T-helper 17 cell (primary cell): ENCODE measurements at places on chromosomes 7 and 10.

DNA sequence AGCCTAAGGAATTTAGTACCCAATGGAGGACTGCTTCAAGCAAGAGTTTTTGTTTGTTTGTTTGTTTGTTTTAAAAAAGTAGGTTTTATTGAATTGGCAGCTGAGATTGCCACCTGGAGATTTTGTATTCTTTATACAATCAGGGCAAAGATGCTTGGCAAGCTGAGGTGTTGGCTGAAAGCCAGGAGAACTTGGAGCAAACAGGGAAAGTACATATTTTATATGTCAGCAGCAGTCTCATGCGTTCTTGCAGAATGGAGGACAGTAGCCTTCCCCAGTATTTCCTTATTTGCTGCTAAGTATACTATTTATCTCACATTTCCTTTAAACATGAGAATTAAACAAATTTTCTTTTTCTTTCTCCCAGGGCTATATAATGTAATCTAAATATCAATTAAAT, 22.6 kb upstream of the ICA1 start:
- DNase-seq = no peak

DNA sequence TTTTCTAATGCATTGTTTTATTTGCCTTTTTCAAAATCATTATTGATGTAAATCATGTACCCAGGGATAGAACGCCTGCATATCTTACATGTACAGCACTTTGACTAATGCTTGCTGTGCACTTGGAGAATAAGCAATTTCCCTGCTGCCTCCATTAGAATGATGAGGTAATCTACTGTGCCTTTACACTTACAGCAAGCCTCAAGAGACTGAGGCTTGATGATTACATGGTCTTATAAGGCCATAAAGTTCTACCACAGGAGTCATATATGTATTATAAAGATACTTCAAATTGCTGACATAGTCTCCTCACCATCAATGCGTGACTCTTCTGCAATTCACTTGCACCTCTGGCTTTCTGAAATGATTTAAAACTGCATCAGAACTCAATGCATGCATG, 328.6 kb upstream of the HGF start:
- no peak for DNase-seq

GRCh38 chr10:26334932-26335573, 103.1 kb upstream of the APBB1IP start:
- peak; percentile 30 for DNase-seq

DNA sequence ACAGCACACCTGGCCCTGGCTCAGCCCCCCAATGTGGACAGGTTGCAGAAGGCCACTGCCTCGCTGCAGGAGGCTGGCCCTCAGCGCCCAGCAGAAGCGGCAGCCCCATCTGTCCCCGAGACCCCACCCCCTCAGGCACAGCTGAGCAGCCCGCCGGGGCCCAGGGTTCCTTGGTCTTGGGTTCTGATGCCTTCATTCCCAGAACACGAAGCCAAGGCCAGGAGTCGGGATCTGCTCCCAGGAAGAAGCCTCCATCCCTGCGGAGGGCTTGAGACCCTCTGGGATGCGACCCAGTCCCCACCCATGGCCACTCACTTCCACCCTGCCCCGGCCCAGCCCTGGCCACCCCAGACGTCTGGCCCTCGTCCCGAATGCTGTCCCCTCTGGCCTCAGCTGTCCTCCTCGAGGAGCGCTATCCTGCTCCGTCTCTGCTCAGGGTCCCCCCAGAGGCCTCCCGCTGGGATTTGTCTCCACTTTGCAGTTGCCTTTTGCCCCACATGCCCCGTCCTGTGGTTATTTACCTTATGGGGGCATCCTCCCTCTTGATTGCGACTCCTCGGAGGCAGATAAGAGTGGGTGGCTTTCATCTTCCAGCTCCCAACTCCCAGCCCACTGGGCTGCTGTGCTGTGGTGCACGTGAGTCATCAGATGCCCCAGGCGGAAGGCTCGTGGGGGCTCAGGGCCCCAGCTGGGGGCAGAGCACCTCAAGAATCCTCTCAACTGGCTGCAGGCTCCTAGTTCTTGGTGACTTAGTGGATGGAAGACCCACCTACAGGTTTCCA, 97.5 kb downstream of the MKI67 start:
- DNase-seq = no peak

GRCh38 chr10:507355-507699, 182.1 kb downstream of the DIP2C start:
- DNase-seq = no peak

DNA sequence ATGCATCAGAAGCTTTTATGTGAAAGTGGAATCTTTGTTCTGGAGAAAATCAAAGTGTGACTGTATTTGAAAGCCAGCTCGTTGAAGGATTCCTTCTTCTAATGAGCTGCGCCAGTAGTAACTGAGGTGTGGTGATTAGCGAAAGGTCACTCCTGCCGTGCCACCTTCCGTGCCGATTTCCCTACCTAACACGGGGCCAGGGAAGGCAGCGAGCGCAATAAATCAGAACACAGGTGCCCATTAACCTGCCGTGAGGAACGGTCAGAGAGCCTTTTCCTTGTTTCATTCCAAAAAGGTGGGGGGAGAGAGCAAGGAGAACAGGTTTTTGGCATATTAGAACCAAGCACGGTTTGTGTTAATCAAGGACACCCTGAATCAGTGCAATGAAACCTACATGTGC, 258.0 kb downstream of the CELF2 start:
- DNase-seq = no peak

- DNase-seq = no peak
Observed at GRCh38 chr7:104878577-104878976, 135.4 kb upstream of the KMT2E start.

DNA sequence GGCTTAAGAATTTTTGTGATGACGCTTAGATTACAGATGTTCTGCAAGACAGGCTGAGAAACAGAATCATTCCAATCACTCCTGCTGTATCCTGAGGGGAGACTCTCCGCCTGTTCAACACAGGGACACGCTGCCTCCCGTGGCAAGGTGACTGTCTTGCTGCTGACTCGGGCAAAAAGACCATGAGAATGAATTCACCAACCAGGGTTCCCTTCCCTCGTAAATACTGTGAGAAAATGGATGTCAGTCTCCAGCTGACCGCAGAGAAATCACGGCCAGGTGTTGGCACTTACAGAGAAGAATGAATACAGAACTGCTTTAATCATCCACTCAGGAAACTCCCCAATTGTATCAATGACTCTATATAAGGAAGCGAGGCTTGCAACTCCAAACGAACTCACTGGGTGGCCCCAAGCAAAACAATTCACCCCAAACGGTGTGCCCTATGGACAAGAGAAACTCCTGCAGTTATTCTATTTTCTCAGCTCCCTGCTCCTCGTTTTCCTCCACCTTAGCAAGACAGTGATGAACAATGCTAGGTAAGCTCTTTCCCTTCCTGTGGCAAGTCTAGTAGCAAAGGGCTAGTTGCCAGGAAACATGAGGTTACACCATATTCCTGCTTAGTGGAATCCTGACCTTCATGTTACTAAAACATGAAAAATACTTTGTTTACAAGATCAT, 22.8 kb downstream of the GNA12 start:
- DNase-seq = no peak

DNA sequence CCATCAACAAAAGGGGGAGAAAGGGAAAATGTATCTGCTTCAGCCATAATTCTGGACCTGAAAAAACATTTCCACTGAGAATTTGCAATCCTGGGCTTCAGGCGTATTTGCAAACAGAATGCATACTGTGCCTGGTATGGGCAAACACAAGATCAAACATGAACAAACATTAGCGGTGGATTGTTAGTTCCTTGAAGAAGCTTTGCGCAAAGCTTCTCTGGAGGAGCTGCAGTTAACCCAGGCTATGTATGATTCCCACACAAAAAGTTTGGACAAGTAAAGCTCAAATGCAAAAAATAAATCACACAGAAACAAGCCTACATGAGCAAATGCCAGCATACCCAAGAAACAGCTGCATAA, 20.4 kb upstream of the HILPDA start:
- no peak for DNase-seq

- no peak for DNase-seq
Observed at GRCh38 chr10:92240289-92241157, 50.4 kb downstream of the CPEB3 start.

- DNase-seq = no peak
Observed at GRCh38 chr10:75726522-75727483, 295.4 kb downstream of the LRMDA start.

DNA sequence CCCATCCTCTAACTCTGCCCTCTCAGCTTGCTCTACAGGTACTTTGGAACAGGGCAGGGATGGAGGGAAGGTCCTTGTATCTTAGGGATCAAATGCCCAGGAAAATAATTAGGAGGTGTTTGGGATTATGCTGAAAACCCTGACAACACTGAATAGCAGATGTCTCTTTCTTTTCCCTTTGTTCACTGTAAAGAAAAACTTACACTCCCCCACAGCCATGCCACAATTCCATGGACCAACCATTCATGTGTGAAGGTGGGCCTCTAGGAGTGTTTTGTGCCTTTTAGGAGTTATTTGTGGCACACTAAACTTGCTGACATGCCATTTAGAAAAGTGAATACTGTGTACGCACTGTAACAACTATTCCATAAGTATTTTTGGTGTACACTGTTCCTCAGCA, 108.1 kb downstream of the SNX10 start:
- DNase-seq = no peak

GRCh38 chr7:66967029-66967428, 28.4 kb downstream of the SBDS start:
- DNase-seq = no peak

DNA sequence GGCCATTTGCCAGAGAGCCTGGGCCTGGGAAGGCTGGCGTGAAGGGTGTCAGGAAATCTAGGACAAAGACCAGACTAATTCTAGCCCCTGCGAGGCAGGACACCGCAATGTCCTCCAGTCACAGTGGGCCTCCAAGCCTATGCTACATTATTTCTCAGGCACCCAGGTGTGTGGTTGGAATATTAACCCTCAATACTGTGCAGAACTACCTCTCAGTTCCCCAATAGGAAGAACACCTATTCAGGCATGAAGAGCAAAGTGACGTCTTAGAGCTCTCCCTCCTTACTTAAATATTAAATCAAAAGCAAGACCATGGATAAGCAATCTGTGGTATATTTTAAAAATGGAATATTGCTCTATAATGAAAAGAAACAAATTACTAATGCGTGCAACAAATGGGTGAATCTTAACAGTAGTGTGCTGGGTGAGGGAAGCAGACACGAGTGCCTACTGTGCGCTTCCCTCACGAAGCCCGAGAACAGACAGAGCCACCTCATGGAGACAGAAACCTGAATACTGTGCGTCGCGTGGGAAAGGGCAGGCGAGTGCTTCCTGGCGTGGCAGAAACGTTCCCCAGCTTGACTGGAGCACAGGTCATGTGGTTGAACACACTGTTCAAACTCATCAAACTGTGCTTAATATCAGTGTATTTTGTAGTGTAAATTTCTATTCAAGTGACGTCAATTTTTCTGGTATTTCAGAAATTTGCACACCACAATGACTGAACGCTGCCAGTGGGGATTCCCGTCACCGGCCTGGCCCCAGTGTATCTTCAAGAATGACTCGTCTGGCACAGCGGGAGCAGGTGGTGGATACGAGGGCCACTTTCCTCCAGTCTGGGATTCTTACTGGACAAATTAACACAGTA, 15.5 kb upstream of the PTPRN2 start:
- DNase-seq = no peak

- no peak for DNase-seq
Observed at GRCh38 chr10:91565226-91565625, 67.6 kb downstream of the PPP1R3C start.

DNA sequence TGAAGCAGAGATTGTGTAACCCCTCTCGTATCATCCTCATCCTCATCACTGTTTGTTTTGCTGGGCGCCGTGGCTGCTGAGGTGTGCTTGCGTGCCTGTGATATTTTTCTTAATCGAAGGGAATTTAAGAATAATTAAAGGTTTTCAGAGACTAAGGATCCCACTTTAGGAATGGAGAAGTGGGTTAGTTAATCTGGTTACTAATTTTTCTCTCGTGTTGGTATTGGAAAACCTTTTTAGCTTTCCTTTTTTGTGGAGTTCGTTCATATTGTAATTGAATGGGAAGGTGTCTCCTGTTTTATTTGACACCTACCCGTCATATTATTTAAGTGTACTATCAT, 1.3 kb downstream of the UBN2 start:
- DNase-seq = no peak

DNA sequence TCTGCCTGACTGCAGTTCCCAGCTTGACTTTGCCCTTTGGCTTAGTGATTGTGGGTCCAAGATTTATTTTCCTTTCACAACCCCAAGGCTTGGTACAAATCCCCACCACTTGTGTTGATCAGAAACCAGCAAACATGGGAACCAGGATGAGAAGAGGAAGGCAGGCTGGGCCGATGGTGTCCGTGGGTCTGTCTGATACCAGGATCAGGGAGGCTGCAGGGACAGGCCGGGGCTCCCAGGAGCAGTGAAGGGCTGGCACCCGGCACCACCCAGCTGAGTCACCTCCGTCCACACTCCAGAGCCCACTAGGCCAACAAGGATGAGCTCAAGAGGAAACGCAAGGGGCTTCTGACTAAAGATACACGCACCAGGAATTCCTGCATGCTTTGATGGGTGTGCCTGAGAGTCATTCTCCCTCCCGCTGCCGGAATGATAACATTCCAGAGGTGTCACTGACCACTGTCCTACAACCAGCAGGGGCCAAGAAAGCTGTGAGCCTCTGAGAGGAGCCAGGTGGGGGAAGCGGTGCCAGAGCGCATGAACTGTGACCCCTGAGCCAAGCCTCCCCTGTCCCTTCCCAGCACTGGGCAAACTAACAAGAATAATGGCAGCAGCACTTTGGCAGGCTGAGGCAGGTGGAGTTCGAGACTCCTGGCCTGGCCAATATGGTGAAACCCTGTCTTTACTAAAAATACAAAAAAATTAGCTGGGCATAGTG, 29.2 kb upstream of the PROSER2 start:
- DNase-seq = no peak

- DNase-seq = no peak
Observed at GRCh38 chr10:15163253-15163828, 5.2 kb downstream of the NMT2 start.

- DNase-seq = no peak
Observed at GRCh38 chr10:48496831-48497779, 107.8 kb downstream of the ARHGAP22 start.

GRCh38 chr7:152608208-152608607, 67.7 kb downstream of the XRCC2 start:
- DNase-seq = no peak

GRCh38 chr7:91239171-91239604, 25.0 kb upstream of the FZD1 start:
- DNase-seq = no peak

DNA sequence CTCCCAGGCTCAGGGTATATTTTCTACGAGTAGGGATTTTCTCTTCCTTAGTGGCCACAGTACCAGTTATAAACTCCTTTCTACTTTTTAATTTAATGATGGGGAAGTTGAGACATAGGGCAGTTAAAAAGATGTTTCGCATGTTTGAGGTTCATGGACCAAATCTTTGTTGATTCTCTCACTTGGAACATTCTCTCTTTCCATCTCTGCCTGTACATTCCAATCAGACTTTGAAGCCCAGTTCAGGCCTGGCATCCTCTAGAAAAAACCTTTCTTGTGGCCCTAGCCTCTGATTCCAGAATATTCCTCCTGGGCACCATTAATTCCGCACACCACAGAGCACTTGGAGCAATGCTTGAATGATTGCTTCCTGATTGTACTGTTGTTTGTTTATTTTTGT, 18.5 kb downstream of the SLC13A4 start:
- DNase-seq = no peak

- DNase-seq = no peak
Observed at GRCh38 chr7:130996833-130997231, 262.8 kb upstream of the KLF14 start.
